Tongue (tissue), 3 donors: ENCODE measurements at places on chromosomes 16 and 17. TPM values are rescaled to one million over a fixed set of nuclear protein-coding genes. Genes with fewer than 3 reads are reported as not detected.
A peak's percentile ranks its signal among the peaks of the same experiment; 100 is the strongest.

Gene TCAP
- total RNA-seq = 608 TPM

Gene ACSM5
- not detected for total RNA-seq

DNA sequence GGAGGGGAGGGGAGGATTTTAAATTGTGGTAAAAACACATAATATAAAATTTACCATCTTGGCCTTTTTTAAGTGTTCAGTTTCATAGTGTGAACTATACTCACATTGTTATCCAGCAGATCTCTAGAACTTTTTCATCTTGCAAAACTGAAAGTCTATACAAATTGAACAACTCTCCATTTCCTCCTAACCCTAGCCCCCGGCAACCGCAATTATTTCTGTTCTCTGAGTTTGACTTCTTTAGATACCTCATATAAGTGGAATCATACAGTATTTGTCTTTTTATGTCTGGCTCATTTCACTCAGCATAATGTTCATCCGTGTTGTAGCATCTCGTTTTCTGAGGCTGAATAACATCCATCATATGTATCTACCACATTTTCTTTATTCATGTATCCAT lies 30.0 kb upstream of the MRTFB start:
- DNase-seq = no peak

GRCh38 chr17:33803199-33803685 lies 451.8 kb upstream of the CCL2 start:
- DNase-seq = no peak

DNA sequence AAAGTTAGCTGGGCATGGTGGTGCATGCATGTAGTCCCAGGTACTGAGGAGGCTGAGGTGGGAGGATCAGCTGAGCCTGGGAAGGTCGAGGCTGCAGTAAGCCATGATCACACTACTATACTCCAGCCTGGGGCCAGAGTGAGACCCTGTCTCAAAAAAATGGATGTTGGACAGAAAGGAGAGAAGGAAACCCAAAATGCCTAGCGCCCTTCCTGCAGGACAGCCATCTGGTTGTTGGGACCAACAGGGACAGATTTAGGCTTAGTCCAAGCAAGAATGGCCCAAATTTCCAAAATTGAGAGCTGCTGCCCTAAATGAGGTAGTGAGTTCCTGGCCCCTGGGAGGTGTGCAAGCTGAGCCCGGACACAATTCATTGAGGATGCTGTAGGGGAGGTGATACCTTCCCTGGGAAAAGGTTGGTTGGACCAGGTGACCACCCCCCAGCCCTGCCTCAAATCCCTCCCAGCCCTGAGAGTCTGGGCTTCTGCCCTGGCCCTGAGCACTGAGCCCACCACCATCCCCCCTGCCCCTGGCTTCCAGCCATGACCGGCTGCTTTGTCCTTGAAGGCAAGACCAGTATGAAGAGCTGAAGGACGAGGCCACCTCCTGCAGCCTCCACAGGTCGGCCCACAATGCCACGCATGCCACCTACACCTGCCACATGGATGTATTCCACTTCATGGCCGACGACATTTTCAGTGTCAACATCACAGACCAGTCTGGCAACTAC lies 35.1 kb downstream of the IL21R start:
- DNase-seq = no peak

DNA sequence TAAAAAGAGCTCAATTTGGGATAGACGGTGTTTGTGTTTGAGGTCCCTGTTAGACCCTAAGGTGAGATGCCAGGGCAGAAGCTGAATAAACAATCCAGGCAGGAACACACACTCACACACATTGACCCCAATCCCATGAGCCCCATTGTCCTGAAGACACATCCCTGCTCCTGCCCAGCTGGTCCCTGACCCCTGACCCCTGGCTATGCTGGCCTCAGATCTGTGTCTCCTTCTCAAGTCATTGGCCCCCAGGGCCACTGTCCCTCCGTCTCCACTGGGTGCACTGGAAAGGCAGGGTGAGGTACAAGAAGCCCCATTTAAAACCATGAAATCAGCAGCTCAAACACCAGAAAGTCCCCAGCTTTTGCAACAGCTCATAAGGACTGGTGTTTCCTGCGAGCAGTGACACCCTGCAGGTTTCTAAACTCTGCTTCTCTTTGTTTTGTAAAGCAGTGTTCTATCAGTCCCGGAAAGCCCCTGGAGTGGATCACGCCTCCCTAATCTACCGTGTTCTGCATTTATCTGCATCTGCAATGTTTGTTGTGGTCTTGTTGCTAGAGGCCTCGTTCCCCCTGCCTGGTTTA lies 18.0 kb upstream of the ASGR2 start:
- DNase-seq = peak; percentile 32
